AG10803 (cell line): ENCODE measurements at places on chromosomes 6 and 20.

DNA sequence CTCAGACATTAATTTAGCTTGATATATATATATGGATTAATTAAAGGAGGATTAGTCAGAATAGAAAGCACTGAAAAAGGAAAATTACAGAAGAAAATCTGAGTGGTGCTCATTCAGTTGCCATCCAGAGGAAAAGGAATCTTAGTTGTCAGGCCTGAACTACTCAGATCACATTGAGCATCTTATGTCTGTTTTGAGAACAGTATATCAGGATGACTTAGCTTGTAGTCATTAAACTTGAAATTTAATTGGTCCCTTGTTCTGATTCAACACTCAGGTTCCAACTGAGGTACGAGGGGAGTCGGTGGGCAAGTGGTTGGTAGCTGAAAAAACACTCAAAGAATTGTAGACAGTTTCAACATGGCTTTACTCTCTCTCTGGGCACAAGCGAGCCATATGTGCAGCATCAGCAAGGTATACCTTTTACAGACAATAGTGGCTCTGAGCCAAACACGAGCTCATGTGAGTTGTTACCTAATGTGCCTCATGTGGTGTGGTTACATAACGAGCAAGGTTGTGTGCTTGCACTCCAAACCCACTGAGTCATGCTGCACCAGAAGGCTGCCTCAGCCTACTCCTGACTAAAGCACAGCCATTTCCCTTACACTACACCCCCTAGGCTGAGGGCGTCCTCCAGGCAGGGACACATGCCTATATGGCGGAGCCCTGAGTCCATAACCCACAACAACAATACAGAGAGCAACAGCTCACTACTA lies 73.0 kb upstream of the HMGN3 start:
- DNase-seq, result no peak

DNA sequence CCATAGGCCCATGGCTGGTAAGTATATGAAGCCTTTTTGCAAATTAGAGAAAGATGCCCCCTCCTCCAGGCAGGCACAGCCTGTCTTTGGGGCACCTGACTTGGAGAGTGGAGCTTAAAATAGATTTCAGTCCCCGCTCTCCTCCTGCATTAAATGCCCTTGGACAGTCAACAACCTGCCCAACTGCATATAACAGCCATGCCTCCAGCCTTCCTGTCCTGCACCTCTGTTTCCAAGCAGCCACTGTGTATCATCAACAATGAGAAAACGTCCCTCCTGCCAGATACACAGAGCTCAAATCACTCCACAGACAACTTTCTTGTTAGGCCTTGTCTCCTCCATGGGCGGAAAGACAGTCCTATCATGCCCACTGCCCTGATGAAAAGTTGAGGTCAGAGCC lies 3.4 kb downstream of the CDH22 start:
- no peak for DNase-seq

DNA sequence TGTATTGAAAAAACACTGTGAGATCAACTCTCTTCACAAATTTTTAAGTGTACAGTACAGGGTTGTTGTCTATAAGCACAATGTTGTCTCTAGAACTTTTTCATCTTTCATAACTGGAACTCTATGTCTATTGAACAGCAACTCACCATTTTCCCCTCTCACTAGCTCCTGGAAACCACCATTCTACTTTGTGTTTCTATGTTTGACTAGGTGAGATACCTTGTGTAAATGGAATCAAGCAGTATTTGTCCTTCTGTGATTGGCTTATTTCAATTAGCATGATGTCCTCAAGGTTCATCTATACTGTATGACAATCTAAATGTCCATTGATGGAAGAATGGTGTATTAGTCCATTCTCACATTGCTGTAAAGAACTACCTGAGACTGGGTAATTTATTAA lies 210.1 kb upstream of the FUT9 start:
- DNase-seq, result no peak

GRCh38 chr20:9677100-9677623 lies 161.7 kb downstream of the PAK5 start:
- no peak for DNase-seq

DNA sequence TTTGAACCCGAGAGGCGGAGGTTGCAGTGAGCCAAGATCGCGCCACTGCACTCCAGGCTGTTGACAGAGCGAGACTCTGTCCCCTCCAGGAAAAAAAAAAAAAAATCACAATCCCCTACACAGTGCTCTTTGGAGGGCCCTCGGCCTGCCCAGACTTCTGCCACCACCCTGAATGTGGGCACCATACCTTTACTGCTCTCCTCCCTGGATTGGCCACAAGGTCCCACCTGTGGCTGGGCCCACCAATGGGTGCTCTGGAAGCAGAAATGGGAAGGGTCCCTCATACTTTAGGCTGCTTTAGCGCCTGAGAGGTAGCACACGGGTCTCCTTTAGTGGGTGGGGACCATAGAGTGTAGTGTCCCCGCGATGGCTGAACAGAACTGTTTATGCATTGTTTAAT lies 50.3 kb upstream of the IPCEF1 start:
- DNase-seq, result no peak

DNA sequence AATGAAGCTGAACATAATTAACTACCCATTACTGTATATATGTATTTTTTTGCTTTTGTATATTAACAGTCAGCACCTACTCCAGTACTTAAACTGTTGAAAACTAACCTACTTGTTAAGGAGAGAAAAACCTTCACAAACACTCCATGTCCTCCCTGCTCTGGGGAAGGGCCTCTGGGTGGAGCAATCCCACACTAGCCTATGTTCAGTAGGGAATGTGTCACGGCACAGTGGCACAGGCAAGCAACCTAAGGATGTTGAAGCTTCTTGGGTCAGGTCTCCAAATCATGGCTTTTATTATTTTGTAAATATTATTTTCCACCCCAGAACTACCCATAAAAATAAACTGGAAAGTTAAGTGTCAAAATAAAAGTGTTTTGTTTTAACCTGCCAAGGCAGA lies 5.3 kb downstream of the MAN1A1 start:
- no peak for DNase-seq

DNA sequence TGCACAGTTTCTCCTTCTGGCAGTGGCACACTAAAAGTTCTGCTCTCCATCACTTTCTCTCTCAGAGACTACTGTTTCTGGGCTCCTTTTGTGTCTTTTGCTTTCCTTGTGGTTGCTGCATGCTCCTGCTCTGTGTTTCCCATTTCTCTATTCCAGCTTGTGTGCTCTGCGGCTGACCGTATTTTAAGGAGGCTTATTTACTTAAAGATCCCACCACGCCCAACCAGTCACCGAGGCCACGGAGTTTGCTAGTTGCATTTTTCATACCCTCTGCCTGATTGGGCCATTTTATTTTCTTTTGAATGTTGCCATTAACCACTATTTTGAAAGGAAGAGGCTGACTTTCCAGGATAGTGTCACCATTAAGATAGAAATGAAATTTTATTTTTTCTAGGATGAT lies 626.4 kb upstream of the MMS22L start:
- DNase-seq, result no peak

GRCh38 chr20:63325021-63325471 lies 32.1 kb downstream of the COL20A1 start:
- DNase-seq, result no peak

DNA sequence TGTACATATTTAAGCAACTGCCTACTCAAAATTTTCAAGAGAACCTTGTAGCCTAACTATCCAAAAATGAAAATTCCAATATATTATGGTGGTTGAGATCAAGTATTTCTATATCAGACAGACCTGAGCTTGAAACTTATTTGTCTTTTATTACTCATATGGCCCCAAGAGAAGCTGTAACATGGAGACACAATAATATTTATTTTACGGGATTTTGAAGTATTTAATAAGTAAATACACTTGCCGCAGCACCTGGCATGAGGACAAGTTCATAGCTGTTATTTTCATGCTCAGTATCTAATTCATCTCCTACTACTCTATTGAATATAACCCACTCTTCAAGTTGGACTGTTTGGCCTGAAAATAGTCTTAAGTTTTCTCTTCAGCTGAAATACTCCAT lies 28.0 kb downstream of the PTPRK start:
- DNase-seq, result no peak

DNA sequence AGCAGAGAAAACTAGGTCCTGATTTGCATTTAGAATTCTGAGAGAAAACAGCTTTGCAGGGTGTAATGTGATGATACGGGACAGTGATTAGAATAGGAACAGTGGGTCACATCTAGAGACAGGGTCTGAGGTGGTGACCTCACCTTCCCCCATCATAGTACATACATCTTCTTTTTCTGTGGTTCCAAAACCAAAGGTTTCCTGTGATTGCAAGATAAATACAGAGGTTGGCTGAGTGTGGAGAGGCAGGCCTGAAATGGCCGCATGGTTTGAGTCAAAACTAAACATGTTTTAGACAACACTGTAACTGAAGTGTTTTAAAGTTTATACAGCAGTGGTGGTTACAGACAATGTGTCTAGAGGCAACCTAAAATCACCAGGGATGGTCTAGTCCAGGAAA lies 10.4 kb upstream of the NT5DC1 start:
- DNase-seq, result no peak

GRCh38 chr6:22334778-22335177 lies 37.9 kb upstream of the PRL start:
- no peak for DNase-seq

GRCh38 chr20:49701916-49702315 lies 11.8 kb downstream of the B4GALT5 start:
- DNase-seq, result no peak

DNA sequence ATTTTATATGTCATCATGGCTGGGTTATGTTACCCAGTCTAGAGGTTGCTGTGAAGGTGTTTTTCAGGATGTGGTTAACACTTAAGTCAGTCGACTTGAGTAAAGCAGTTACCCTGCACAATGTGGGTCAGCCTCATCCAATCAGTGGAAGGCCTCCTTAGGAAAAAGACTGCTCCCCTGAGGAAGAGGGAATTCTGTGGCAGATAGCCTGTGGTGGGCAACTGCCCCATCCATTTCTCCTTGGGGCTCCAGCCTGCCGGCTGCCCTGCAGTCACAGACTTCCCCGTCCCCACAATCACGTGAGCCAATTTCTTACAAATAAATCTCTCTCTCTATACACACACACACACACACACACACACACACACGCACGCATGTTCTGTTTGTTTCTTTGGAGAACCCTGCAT lies 34.5 kb upstream of the MPC1 start:
- DNase-seq, result no peak

GRCh38 chr6:45074439-45074838 lies 253.7 kb upstream of the RUNX2 start:
- DNase-seq, result peak; percentile 8

GRCh38 chr6:33790379-33790778 lies 1.4 kb upstream of the LEMD2 start:
- DNase-seq, result peak; percentile 83

DNA sequence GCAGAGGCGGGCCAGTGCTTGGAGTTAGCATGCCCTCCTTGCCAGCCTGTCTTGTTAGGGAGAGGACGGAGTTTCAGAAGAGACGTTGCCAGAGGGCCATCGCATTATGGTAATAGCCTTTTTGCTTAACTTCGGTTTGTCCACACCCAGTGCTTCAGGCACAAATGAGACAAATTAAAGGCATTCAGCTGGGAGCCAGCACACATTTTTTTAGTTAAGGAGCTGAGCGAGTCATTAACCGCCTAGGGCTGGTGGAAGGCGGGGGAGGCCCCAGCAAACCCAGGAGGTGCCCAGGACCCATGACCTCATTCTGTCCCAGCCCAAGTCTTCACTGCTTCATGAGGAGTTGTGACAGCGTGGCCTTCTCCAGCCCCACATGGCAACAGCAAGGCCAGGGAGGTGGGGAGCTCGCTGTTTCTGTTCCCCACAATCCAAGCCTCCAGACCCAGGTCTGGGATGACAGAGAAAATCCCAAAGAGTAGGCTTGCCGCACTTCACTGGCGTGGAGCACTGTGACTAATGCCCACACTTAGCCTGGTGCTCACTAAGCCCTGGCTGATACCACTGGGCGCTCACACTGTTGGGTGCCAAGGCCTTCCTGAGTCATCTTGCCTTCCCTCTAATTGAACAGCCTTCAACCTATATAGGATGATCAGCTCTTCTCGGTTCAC lies 237.1 kb downstream of the ANKRD60 start:
- DNase-seq, result peak; percentile 92

GRCh38 chr20:9220874-9221547 lies 152.1 kb downstream of the PLCB4 start:
- peak; percentile 94 for DNase-seq

GRCh38 chr20:59183751-59184150 lies 20.1 kb downstream of the ZNF831 start:
- no peak for DNase-seq

GRCh38 chr6:13576017-13576416 lies 1.6 kb downstream of the SIRT5 start:
- no peak for DNase-seq

GRCh38 chr6:116215414-116215813 lies 38.5 kb downstream of the TSPYL4 start:
- no peak for DNase-seq

DNA sequence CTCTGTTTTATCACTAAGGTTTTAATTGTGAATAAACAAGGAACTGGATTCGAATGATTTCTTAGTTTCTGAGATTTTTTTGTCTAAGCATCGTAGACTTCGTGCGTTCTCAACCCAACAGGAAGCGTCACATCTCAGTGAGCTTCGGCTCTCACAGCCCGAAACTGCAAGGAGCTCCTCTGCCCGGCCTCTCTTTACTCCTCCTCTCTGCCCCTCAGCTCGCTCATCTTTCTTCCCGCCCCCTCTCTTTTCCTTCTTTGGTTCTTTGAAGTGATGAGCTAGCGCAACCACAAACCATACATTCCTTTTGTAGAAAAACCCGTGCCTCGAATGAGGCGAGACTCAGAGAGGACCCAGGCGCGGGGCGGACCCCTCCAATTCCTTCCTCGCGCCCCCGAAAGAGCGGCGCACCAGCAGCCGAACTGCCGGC lies 480 bp upstream of the NT5E start:
- peak; percentile 77 for DNase-seq

GRCh38 chr20:41738604-41739206 lies 120.5 kb upstream of the CHD6 start:
- DNase-seq, result peak; percentile 42

DNA sequence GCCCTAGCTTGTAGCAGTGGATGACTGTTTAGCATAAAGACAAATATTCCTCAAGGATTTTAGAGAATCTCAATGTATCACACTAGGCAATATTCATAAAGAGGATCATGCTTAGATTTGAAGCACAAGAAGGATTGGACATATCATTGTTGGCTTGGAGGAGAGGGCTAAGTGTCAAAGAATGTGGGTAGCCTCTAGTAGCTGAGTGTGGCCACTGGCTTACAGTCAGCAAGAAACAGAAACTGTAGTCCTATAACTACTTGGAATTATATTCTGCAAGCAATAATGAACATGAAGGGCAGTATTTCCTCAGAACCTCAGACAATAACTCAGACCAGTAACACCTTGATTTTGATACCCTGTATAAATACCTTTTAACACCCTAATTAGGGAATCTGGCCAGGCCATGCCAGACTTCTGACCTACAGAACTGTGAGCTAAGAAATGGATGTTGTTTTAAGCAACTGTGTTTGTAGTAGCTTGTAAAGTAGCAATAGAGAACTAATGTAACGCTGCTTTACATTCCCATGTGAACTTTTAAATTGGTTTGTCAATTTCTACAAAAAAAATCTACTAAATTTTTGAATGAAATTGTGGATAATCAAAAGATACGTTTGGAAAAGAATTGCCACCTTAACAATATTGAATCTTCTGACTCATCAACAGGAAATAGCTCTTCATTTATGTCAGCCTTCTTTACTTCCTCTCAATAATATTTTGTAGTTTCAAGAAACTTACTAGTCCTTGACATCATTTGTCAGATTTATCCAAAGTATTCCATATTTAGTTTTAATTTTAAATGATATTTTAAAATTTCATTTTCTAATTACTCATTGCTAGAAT lies 65.2 kb upstream of the RSPO3 start:
- peak; percentile 16 for DNase-seq
